ENCODE measurements at places on chromosomes 1 and 21. TPM values are rescaled to one million over a fixed set of nuclear protein-coding genes. Genes with fewer than 3 reads are reported as not detected.
A peak's percentile ranks its signal among the peaks of the same experiment; 100 is the strongest.

AGMAT gene
- 8.0 TPM for total RNA-seq

TRIM58 gene
- total RNA-seq = 0.08 TPM

ANGPTL7 gene
- not detected for total RNA-seq

APCS gene
- not detected for total RNA-seq

ARTN gene
- 0.39 TPM for total RNA-seq

LRRIQ3 gene
- 1.8 TPM for total RNA-seq

- H3K4me3 ChIP-seq = no peak overlapping the region
- no peak for DNase-seq
- H3K27ac ChIP-seq = no peak overlapping the region
- peaks cover 14% of the 10 kb centered on the region for H3K4me1 ChIP-seq
- H3K27me3 ChIP-seq = no peaks in the 10 kb centered on the region
- peaks cover 9% of the 10 kb centered on the region for H3K36me3 ChIP-seq
Observed at GRCh38 chr1:84847253-84848250, 45.5 kb downstream of the LPAR3 start.

DNA sequence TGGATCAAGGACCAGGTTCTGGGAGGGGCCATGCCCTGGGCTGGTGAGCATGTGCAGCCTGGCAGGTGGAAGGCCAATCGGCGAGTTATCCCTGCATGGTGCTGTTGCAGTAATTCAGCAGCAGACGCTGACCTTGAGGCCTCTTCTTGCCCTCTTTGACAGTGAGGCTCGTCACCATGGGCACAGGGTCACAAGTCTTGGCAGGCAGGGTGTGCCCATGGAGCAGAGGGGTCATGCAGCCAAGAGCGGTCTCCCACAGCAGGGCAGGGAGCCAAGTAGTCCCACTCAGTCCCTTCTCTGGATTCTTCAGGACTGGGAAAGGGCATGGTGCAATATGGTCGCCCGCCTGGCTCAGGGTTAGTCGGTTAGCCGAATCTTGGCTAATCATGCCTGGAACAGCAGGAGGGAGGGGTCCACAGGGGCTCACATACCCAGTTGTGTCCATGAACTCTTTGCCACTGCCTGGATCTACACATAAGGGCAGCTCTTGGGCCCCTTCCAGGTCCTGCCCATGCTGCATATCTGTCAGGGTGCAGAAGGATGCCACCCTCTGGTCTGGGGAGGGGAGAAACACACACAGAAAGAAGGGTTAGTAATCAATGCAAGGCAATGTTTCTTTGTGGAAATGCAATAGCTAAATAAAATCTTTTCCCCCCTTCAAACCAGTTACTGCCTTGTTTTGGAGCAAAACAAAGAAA, 226.8 kb downstream of the SIPA1L2 start:
- no peaks in the 10 kb centered on the region for H3K36me3 ChIP-seq
- DNase-seq = no peak
- H3K4me3 ChIP-seq = no peak overlapping the region

DNA sequence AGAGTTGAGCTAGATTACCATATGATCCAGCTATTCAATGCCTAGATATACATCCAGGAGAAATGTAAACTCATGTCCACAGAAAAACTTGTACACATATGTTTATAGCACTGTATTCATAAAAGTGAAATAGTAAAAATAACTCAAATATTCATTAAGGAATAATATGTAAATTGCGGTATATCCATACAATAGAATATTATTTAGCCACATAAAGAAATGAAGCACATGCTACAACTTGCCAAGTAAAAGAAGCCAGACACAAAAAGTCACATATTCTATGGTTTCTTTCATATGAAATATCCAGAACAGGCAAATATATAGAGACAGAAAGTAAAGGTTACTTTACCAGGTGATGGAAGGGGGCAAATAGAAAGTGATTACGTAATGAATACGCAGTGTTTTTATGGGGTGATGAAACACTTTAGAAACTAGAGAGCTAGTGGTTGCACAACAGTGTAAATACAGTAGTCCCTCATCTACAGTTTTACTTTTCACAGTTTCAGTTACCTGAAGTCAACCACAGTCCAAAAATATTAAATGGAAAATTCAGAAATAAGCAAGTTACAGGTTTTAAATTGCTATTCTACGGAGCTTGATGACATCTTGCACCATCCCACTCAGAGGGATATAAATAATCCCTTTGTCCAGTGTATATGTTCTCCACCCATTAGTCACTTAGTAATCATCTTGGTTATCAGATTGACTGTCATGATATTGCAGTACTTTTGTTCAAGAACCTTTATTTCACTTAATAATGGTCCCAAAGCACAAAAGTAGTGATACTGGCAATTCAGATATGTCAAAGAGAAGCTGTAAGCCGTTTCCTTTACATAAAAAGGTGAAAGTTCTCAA, 62.3 kb downstream of the ZNF644 start:
- H3K27ac ChIP-seq = no peak overlapping the region
- DNase-seq = no peak
- H3K4me1 ChIP-seq = peaks cover 26% of the 10 kb centered on the region
- H3K36me3 ChIP-seq = peaks cover 45% of the 10 kb centered on the region
- H3K27me3 ChIP-seq = no peaks in the 10 kb centered on the region

DNA sequence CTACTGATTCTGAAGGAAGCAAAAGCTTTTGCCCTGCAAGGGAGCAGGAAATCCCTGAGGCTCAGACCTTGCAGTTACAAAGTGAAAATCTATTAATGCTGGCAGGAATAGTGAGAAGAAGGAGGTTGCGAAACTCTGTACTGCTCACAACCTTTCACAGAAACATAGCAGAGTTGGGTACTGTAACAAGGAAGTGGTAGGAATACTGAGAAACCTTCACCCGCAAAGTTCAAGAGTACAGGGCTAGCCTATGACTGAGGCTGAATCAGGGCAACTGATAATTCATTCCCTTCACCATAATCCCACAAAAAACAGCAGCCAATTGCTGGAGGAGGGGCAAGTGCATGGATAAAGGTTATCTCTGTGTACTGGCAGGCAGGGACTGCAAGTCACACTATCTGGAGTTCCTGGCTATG, 23.9 kb upstream of the KCTD3 start:
- H3K36me3 ChIP-seq = no peaks in the 10 kb centered on the region
- peak overlapping the region; percentile 16 for H3K4me3 ChIP-seq
- H3K4me1 ChIP-seq = peaks cover 8% of the 10 kb centered on the region
- H3K27ac ChIP-seq = peak overlapping the region; percentile 8

- H3K27ac ChIP-seq = no peak overlapping the region
- H3K4me1 ChIP-seq = peaks cover 9% of the 10 kb centered on the region
- DNase-seq = no peak
Observed at GRCh38 chr21:41871293-41872030, 7.7 kb downstream of the PRDM15 start.

- H3K27ac ChIP-seq = no peak overlapping the region
- peaks cover 3% of the 10 kb centered on the region for H3K4me1 ChIP-seq
- peaks cover 19% of the 10 kb centered on the region for H3K27me3 ChIP-seq
- H3K36me3 ChIP-seq = no peaks in the 10 kb centered on the region
- DNase-seq = no peak
- no peak overlapping the region for H3K4me3 ChIP-seq
Observed at GRCh38 chr1:7234471-7234755, 449.2 kb downstream of the CAMTA1 start.

DNA sequence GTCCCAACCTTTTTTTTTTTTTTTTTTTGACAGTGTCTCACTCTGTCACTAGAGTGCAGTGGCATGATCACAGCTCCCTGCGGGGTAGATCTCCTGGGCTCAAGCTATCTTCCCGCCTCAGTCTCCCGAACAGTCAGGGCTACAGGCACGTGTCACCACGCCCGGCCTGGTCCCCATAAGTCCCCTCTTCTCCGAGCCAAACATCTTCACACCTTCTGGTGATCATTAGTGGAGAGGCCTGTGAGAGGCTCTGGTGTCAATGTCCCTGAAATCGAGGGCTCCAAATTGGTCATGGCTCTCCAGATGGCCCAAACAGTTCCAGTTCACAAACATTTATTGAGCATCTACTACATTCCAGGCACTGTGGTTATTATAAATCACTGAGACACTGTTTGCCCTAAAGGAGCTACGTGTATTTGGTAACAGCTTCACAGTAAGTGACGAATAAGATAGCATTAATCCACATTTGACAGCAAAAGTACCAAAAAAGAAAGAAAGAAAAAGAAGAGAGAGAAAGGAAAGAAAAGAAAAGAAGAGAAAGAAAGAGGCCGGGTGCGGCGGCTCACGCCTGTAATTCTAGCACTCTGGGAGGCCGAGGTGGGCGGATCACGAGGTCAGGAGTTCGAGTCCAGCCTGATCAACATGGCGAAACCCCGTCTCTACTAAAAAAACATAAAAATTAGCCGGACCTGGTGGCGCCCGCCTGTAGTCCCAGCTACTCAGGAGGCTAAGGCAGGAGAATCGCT, 867 bp upstream of the TIMM17A start:
- peaks cover 2% of the 10 kb centered on the region for H3K27me3 ChIP-seq
- peaks cover 15% of the 10 kb centered on the region for H3K4me1 ChIP-seq
- no peak for DNase-seq
- H3K36me3 ChIP-seq = peaks cover 8% of the 10 kb centered on the region
- peak overlapping the region; percentile 92 for H3K27ac ChIP-seq

DNA sequence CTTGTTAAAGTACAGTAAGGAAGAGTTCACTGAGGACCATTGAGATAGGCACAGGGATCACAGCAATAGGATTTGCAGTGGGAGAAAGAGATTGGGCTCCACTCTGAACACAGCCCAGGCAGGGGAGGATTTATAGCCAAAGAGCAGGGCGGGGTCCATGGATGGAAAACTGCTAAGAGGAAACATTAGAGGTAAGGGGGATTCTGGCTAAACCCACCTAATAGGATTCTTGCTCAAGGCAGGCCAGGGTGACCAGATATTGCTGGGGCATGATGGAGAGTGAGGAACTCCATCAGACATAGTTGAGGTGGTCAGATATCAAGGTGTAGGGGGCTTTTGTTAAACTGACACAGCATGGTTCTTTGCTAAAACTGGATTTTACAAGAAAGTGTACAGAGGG, 372.8 kb downstream of the NPHP4 start:
- no peak for DNase-seq
- no peaks in the 10 kb centered on the region for H3K4me1 ChIP-seq
- no peak overlapping the region for H3K4me3 ChIP-seq
- H3K27ac ChIP-seq = no peak overlapping the region
- H3K36me3 ChIP-seq = no peaks in the 10 kb centered on the region

DNA sequence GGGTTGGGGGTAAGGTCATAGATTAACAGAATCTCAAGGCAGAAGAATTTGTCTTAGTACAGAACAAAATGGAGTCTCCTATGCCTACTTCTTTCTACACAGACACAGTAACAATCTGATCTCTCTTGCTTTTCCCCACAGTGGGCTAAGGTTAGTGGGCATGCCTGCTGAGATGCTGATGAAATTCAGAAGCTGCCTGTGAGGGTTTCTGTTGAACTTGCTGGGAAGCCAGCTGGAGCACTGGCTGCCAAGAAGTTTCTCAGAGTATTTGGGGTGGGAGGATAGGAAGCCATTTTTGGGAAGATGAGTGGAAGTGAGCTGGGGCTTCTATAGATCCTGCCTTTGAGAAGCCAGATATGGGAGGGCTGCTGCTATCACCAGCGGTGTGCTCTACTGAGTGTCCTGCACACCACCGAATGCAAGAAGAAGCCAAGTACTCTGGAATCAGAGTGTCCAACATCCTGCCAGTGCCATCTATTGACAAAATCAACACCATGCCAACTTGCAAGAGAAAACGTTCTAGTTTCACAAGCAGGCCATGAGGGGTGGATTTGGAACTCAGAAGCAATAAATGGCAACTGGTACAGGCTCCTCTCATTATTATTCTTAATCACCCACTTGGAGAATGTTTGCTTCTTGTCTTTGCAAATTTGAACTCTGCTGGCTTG, 102.7 kb downstream of the PTPRU start:
- no peak overlapping the region for H3K4me3 ChIP-seq
- H3K27me3 ChIP-seq = peaks cover 18% of the 10 kb centered on the region
- DNase-seq = no peak
- H3K4me1 ChIP-seq = no peaks in the 10 kb centered on the region

DNA sequence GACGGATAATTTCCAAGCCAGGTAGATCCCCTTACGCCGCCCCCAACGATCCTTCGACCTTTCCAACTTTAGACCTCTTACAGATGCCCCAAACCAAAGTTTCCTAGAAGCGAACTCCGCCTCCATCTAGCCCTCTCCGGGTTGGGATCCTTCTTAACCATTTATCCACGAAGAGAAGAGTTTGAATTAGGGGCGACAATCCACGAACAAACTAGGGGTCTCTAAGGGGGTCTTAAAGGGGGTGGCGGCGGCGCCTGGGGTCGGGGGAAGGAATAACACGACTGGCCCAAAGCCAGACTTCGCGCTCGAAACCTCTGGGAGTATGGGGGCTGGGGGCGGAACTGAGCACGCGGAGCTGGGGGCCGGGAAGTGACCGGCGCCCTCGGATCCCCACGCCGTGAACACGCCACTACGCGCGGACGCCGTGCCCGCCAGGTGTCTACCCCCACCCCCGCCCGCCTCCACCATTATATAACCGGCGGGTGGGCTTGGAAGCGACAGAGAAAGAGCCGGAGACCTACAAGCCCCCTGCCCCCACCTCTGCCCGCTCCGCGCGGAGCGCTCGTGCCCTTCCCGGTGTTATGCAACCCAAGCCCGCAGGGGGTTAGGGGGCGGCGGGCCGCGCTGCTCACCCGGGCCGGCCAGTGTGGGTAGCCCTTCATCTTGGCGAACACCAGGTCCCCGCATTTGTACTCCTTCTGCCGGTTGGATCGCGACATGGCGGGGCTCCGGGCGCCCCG, 594 bp downstream of the HDGF start:
- H3K27me3 ChIP-seq = no peaks in the 10 kb centered on the region
- H3K4me1 ChIP-seq = peaks cover 44% of the 10 kb centered on the region
- peak overlapping the region; percentile 93 for H3K27ac ChIP-seq
- peaks cover 19% of the 10 kb centered on the region for H3K36me3 ChIP-seq
- peak; percentile 69 for DNase-seq

GRCh38 chr1:56447823-56448222, 131.5 kb downstream of the PLPP3 start:
- H3K27ac ChIP-seq = no peak overlapping the region
- H3K36me3 ChIP-seq = no peaks in the 10 kb centered on the region
- H3K4me1 ChIP-seq = no peaks in the 10 kb centered on the region
- H3K4me3 ChIP-seq = no peak overlapping the region
- DNase-seq = no peak
- H3K27me3 ChIP-seq = no peaks in the 10 kb centered on the region

DNA sequence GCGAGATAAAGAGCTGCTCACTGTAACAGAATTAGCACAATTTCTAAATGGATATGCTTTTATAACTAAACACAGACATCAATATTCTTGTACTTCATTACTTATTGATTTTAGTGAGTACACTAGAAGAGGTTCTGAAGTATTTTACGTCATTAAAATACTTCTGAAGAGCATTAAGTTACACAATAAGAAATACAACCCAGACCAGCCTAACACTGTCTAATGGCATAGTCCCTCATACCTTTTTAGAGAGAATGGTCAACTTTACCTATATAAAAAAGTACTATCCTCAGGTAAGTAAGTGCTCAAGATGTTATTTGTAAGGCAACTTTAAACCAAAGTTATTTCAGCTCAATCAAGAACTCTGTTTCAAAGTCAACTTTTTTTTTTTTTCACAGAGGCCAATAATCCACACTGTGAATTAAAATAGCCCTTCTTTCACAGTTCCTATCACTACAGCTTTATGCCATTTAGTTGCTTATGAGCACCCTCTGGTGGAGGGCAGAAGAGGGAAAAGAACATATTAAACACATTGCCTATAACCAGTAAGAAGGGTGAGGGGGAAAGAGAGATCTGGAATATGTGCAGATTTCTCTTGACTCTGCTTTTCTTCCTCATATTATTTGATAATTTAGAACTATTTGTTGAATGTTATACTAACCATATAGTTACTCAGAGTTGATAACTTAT, 182.1 kb upstream of the DMRTA2 start:
- H3K36me3 ChIP-seq = peaks cover 1% of the 10 kb centered on the region
- H3K4me1 ChIP-seq = peaks cover 2% of the 10 kb centered on the region
- no peak overlapping the region for H3K27ac ChIP-seq
- no peaks in the 10 kb centered on the region for H3K27me3 ChIP-seq
- no peak overlapping the region for H3K4me3 ChIP-seq
- no peak for DNase-seq

Data from activated naive CD8-positive, alpha-beta T cell treated with anti-CD3 and anti-CD28 coated beads, Interleukin-2, amount 10 ng/mL, durations not matched to agents 7 days and 5 days (primary cell).